ENCODE measurements at places on chromosomes 2 and 18.

- H3K4me3 ChIP-seq = no peak overlapping the region
- H3K4me1 ChIP-seq = no peaks in the 10 kb centered on the region
- peaks cover 31% of the 10 kb centered on the region for H3K27me3 ChIP-seq
- no peaks in the 10 kb centered on the region for H3K36me3 ChIP-seq
- H3K27ac ChIP-seq = no peak overlapping the region
Observed at GRCh38 chr2:70777450-70777849, 9.4 kb upstream of the ADD2 start.

- H3K36me3 ChIP-seq = no peaks in the 10 kb centered on the region
- no peak overlapping the region for H3K4me3 ChIP-seq
- H3K27me3 ChIP-seq = no peaks in the 10 kb centered on the region
- DNase-seq = no peak
- H3K4me1 ChIP-seq = no peaks in the 10 kb centered on the region
Observed at GRCh38 chr2:120819720-120820210, 84.1 kb downstream of the GLI2 start.

GRCh38 chr2:111119822-111120252 is 877 bp upstream of the BCL2L11 start:
- peak overlapping the region; percentile 78 for H3K4me3 ChIP-seq
- peaks cover 55% of the 10 kb centered on the region for H3K4me1 ChIP-seq
- peaks cover 36% of the 10 kb centered on the region for H3K27me3 ChIP-seq
- H3K36me3 ChIP-seq = peaks cover 10% of the 10 kb centered on the region
- peak; percentile 17 for DNase-seq

GRCh38 chr2:61396005-61396404 is 74.9 kb downstream of the USP34 start:
- no peak overlapping the region for H3K4me3 ChIP-seq
- no peak for DNase-seq
- H3K27me3 ChIP-seq = no peaks in the 10 kb centered on the region
- no peaks in the 10 kb centered on the region for H3K4me1 ChIP-seq

DNA sequence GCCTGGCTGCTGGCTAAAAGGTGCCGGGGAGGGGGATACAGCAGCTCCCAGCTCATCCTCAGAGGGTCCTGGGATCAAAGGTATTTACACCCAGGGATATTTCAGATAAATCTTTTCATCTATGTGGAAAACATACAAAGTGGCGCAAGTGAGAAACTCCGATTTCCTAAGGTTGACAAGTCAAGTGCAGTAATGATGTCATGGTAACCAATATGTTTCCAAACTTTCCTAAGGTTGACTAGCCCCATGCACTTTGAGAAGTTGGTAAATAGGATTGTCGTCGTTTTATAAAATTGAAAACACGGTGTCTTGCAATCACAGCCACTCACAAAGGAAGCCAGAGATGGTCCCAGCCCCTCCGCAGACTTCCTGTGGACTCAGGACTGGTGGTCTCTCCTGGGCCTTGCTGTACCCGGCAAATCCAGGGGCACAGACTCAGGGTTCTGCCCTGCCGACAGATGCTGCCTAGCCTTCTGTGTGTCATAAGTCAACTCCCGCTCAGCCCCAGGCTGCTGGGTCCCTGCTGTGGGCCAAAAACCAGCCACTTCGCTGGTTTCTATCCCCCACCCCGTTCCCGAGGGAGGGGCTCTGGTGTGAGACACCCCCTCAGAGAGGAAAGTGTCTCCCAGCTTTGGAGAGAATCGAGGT is 111.2 kb upstream of the PPP1CB start:
- H3K27me3 ChIP-seq = no peaks in the 10 kb centered on the region
- H3K36me3 ChIP-seq = no peaks in the 10 kb centered on the region
- peaks cover 26% of the 10 kb centered on the region for H3K4me1 ChIP-seq
- H3K27ac ChIP-seq = no peak overlapping the region

- H3K4me1 ChIP-seq = no peaks in the 10 kb centered on the region
- H3K4me3 ChIP-seq = no peak overlapping the region
- DNase-seq = no peak
- H3K27ac ChIP-seq = no peak overlapping the region
- H3K27me3 ChIP-seq = peaks cover 7% of the 10 kb centered on the region
Observed at GRCh38 chr18:47628893-47629292, 301.6 kb downstream of the SMAD2 start.

GRCh38 chr2:26492749-26493515 is 15.0 kb upstream of the OTOF start:
- no peaks in the 10 kb centered on the region for H3K27me3 ChIP-seq
- H3K4me3 ChIP-seq = no peak overlapping the region
- DNase-seq = no peak
- no peaks in the 10 kb centered on the region for H3K36me3 ChIP-seq

GRCh38 chr2:205657579-205657978 is 24.7 kb upstream of the NRP2 start:
- no peaks in the 10 kb centered on the region for H3K27me3 ChIP-seq
- no peak for DNase-seq
- H3K4me1 ChIP-seq = peaks cover 26% of the 10 kb centered on the region
- no peak overlapping the region for H3K4me3 ChIP-seq
- H3K36me3 ChIP-seq = no peaks in the 10 kb centered on the region
- no peak overlapping the region for H3K27ac ChIP-seq

DNA sequence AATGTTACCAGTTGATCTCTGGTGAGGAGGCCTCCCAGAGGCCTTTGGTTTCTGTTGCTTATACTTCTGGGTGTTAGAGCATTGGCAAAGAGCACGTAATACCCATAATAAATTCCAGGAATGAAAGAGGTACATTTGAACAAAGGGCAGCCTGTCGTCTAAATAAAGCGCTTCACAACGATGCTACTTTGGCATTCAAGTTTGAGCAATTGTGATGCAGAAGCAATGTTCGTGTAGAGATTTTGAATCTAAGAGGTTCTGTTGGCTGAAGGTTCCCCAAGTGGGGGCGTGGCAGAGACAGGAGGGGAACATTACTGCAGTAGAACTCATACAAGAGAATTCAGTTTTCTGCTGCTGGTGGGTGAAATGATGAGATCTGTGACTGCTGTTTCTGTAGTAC is 27.8 kb downstream of the ZNF532 start:
- no peak for DNase-seq
- H3K36me3 ChIP-seq = no peaks in the 10 kb centered on the region
- H3K4me1 ChIP-seq = peaks cover 24% of the 10 kb centered on the region
- H3K27me3 ChIP-seq = peaks cover 50% of the 10 kb centered on the region
- H3K27ac ChIP-seq = no peak overlapping the region
